ENCODE measurements at places on chromosomes 11 and 22.

- no peak for DNase-seq
Measured at GRCh38 chr11:68206211-68206610, 6.9 kb downstream of the KMT5B start.

DNA sequence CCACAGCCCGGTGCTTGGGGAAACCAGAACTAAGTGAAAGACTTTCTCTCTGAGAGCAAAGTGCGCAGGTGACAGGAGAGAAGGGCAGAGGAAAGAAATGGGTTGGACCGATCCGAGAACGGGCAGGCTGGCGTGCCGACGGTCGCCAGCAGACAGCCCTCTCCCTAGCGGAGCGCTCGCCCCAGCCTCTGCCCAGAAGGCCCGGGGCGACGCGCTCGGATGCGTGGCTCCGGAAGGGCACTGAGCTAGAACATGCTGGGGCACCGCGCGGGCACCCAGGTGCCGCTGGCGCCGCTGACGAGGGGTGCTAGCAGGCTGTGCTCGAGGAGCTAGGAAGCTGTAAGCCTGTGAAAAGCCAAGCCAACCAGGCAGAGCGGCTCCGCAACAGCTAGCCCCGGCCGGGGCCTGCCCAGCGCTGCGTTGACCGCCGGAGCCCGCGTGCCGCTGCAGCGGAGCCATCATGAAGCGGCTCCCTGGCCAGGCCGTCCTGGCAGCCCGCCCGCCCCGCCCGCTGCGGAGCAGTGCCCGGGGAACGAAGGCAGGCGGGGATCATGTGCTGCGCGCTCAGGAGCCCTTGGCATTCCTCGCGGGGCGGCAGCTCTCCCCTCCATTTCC, 22.1 kb upstream of the RRAS2 start:
- DNase-seq, result peak; percentile 3

GRCh38 chr11:88683024-88683423, 345.5 kb upstream of the CTSC start:
- no peak for DNase-seq

DNA sequence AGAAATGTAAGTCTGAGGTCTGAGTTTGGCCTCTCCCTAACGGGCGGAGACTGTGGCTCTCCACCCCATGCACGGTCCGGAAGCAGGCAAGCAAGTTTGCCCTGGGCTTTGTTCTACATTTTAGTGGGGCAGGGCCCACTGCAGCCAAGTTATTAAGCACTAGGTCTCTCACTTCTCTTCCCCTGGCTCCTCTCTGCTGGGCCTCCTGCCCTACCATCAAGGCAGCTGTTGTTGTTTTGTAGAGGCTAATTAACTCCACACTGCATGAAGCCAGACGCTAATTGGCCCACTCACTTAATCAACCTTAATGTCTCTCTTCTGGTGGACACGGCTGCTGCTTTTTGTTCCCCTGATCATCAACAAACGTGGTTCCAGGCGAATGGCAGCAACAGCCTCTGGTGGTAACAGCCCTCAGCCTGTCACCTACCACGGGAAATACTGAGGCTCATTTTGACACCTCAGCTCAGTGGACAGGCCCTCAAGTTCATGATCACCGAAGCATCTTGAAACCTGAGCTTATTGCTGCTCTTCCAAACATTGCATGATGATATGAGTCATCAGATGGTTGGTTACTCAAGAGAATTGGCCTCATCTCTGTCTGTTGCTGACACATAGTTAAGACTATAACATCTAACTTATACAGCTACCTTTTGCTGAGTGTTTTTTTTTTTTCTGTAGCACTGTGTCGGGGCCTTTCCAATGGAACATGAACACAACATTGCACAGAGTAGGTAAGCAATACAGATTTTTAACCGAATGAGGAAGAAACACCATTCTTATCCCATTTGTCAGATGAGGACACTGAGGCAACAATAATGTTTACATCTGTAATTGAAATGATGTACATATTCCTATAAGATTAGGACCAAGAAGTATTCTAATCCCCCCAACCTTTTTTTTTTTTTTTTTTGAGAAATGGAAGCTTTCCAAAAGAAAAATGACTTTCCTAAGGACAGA, 20.8 kb upstream of the LMO2 start:
- no peak for DNase-seq

DNA sequence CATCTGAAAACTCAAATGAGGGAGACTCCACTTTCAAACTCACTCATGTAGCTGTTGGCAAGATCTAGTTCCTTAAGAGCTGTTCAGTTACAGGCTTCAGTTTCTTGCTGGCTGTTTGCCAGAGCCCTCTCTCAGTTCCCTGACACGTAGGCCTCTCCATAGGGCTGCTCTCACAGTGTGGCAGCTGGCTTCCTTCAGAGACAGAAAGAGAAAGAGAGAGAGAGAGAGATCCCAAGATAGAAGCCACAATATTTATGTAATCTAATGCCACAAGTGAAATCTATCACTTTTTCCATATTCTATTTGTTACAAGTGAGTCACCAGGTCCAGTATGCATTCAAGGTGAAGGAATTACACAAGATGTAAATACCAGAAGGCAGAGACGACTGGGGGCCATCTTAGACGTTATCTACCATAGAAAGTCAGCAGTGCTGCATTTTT, 168.8 kb downstream of the RCN1 start:
- no peak for DNase-seq

DNA sequence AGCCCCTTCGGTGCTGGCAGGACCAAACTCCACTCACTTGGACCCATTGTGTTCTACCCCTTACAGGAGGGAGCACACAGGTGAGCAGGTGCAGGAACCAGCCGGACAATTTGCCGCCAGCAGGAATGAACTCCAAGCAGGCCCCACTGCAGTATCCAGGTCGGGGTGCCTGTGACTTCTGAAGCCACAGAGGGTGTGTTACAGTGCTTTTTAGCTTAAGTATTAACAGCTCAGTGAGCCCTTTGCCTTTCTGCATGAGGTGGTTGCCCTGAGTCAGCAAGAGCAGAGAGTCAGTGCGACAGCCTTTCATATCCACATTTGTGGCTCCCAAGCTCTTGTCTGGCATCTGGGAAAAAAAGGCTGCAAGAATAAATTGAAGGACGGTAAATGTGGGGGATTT, 366.6 kb upstream of the LRRC4C start:
- no peak for DNase-seq

- DNase-seq, result no peak
Measured at GRCh38 chr11:9459667-9460321, 1.0 kb upstream of the ZNF143 start.

DNA sequence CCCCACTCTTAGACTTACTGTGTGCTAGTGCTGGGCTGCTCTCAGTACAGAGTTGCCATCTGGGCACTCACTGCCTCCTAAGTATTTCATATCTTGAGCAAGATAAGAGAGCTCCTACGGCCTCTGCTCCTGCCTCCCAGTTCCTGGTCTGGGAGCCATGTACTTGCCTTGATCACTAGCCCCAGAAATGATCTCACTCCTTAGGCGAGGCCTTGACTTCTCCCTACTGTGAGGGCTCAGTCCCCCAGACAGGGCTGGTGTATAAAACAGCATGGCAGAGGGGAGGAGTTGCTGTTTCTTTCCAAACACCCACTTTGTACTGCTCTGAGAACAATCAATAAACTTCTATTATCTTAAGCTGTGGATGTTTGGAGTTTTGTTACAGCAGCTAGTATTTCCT, 47.4 kb upstream of the TP53I11 start:
- DNase-seq, result no peak

DNA sequence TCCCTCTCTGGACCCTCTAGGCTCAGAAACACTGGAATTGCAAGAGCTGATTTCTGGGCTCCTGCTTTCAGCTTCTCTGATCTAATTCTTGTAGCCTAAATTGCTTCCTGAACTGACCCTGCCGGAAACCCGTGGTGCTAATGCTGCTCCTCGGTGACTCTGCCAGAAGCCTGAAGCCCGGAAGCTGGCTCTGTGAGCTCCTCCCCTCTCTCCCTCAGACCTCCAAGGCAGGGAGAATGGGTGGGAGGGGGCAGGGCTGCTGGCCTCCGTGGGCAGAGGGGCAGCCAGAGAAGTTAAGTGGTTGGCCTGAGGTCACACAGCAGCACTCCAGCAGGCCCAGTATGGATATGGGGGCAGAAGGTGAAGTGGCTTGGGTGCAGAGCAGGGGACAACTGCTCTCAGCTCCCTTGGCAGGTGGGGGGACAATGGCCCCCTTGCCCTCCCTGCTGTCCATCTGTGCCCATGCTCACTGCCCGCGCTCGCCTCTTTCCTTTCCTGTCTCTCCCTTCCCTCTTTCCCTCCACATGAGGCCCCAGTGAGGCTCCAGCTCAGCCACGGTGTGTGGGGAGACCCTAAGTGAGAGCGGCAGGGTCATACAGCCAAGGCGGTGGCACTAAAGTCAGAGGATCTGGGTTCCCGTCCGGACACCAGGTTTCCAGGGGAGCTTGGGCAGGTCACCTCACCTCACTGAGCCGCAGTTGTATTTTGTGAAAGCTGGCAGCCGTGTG, 16.2 kb downstream of the CAPN5 start:
- DNase-seq, result no peak

- no peak for DNase-seq
Measured at GRCh38 chr11:17529844-17530185, 14.4 kb downstream of the USH1C start.

GRCh38 chr11:1161410-1162137, 3.8 kb downstream of the MUC5AC start:
- no peak for DNase-seq

DNA sequence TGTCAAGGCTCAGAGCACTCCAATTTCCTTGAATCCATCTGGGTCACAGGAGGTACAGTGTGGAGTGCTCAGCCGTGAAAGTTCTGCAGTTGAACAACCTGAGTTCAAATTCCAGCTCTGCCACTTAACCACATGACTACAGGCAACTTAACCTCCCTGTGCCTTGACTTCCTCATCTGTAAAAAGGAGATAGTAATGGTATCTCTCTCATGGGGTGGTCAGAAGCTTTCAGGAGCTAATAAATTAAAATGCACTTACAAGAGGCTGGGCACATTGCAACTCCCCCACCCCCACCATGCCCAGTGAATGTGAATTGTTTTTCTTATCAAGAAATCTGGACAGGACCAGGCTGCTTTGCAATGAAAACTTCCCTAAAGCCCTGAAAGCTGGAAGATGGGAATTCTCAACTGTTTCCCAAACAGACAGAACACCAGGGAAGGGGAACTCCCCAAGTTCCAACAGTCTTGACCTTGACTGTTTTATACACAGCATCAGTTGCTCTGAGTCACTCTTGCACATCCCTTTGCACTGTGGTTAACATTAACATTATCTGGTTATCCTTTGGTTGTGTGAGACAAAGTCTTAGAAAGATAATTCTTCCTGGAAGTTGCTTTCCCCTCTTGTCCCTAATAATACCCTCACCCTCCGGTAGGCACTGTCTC, 137.0 kb downstream of the SLC1A2 start:
- no peak for DNase-seq

GRCh38 chr22:19867617-19868016, 12.9 kb upstream of the GNB1L start:
- DNase-seq, result no peak

DNA sequence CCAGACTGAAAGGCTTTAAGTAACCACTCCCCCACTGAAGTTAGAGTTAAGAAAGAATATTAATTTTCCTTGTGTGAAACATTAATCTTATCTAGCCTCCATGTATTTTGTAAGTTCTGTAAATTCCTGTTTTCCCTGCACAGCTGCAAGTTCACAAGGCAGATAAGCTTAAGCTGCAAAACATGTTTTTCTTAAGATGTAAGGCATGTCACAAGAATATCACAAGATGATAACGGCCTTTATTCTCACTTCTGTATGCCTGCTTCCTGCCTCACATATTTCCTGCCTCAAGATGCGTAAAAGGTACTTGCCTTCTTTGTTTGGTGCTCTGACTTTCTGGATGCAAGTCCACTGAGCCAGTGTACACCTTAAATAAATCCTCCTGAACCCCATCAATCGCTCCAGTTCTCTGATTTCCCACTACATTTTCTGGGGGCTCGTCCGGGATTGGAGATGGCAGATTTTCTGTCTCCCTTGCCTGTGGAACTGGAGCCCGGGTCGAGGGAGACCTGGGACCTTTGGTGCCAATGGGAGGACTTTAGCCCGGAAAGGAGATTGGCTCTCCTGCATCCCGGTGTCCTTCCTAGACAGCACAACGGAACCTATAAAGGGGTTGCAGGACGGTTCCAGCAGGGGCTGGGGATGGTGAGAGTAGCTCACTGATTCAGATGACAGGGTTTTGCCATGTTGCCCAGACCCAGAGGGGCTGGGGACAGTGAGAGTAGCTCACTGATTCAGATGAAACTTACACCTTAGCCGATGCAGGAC, 30.2 kb downstream of the PPARA start:
- no peak for DNase-seq

DNA sequence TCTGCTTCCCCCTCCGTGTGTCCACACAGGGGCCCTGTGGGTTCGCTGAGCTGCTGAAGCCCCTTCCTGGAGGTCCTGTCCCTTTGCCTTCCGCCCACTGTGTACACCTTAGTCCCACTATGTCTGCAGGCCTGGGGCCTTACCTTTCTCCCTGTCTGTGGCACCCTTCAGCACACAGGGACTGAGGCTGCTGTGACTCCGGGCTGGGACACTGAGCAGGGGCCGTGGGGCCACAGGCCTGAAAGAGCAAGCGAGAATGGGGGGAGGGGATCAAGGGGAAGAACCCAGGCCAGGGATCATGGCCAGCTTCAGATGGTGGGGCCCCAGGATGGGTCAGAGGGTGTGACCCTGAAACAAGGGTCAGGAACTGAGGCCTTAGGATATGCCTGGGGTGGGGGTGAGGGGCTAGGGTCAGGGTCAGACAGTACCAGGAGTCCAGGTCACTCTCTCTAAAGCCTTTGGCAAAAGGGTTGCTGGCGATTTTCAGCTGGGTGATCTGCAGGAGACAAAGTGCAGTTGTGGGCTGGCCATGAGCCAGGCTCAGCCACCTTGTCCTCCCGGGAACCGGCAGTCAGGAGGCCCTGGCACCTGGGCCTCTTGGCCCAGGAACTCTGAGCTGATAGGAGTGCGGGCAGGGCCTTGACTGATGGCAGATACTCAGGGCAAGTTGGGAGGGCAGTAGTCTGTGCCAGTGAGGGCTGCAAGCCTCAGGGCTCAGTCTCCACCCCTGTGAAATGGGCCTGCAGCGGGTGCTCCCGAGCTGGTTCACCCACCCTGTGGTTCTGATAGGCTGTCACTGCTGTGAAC, 2.6 kb upstream of the NUDT8 start:
- no peak for DNase-seq

DNA sequence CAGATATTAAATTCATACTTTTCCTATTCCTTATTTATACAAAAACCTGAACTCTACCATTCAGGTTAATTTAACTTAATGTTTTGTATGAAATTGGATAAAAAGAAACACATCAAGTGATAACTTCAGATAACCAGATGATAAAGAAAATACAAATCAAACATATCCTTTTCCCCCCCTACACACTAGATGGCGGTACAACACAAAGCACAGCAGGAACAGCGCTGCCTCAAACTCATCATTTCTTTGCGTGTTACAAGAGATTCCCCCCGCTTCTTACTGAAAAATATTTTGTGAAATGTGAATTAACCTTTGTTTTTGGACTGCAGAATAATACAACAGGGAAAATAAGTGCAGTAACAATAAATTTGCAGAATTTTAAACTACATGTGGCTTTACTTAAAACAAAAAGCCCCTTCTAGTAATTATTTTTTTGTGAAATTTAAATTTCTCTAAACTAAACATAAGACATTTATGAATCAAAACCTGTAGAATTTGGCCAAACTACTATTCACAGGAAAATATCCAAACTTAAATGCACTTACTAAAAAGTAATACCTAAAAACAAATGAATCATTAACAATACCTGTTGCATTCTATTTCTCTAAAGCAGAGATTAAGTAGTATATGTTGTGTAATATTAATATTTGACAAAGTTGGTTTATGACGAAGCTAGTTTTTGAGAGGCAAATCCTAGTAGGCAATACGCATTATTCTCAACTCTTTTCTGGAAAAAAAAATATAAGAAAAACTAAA, 74.4 kb downstream of the ARHGAP32 start:
- peak; percentile 6 for DNase-seq

All from effector memory CD4-positive, alpha-beta T cell (primary cell).